ENCODE measurements at places on chromosomes 11 and 22.

- no peak for DNase-seq
These were observed 199.4 kb upstream of the MTMR2 start for GRCh38 chr11:96123301-96123700.

GRCh38 chr11:123704341-123704740 lies 37.1 kb downstream of the ZNF202 start:
- DNase-seq: no peak

- no peak for DNase-seq
These were observed 20.5 kb upstream of the TP53I11 start for GRCh38 chr11:44971185-44971584.

- no peak for DNase-seq
These were observed 10.0 kb downstream of the PVALB start for GRCh38 chr22:36806835-36807234.

- no peak for DNase-seq
These were observed 4.5 kb downstream of the CD81 start for GRCh38 chr11:2381494-2382128.

DNA sequence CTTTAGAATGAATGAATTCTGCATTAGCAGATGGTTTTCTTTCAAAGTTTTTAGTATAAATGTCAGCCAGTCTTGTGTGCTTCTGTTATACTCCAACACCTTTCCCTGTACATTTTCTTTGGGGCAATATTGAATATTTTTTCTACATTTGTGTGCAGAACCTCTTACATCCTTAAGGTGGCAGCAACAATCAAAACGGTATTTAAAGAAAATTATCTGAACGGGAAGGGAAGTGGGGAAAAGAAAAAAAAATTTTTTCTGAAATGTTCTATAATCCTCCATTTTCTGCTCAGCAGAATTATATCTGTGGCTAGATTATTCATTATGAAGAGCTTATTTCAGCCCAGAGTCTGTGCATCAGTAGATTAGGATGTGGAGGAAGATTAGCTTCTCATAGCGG lies 347.3 kb upstream of the RAG2 start:
- DNase-seq: no peak

GRCh38 chr11:49303080-49303479 lies 94.7 kb upstream of the FOLH1 start:
- DNase-seq: no peak

DNA sequence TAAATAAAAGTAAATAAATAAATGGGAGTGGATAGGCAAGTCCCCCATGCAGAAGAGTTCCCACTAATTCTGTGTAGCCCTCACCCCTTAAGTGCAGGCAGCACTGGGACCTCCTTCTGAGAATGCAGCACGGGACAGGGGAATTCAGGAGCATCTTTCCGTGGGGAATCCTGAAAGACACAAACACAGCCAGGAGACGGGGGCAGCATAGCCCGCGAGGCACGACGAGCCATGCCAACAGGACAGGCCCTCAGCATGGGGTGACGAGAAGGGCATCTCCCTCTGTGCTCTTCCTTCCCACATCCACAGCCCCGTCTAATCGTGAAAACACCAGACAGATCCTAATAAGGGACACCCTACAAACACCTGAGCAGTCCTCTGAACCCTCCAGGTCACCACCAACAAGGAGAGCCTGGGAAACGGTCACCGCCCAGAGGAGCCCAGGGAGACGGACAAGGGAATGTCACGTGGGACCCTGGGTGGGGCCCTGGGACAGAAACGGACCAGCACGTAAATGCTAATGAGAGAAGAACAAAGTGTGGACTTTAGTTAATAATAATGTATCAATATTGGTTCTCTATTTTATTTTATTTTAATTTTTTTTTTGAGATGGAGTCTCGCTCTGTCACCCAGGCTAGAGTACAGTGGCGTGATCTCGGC lies 6.8 kb downstream of the KRTAP5-5 start:
- no peak for DNase-seq

GRCh38 chr22:29128891-29129807 lies 56.3 kb downstream of the KREMEN1 start:
- DNase-seq: peak; percentile 37

- DNase-seq: no peak
These were observed 9.4 kb downstream of the SUSD2 start for GRCh38 chr22:24190596-24191208.

GRCh38 chr11:57475671-57476046 lies 15.3 kb downstream of the RTN4RL2 start:
- no peak for DNase-seq
